ENCODE measurements at places on chromosomes 7 and 10.
A peak's percentile ranks its signal among the peaks of the same experiment; 100 is the strongest.

DNA sequence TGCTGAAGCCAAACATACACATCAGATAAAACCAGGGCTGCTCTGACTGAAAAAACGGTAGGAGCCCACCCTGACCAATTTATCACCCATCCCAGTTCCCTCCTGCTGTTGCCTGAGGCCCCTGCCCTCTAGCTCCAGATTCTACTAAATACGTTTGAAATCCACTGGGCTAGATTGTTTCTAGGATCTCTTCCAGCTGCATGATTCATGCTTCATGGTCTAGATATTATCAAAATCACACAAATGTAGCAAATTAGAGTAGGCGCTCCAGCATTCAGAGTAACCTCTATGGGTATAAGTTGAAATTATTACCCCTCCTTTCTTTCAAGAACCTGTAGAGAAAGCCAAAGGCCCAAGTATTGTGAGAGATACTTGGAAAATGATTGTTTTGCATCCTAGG is 151.2 kb upstream of the FAM13C start:
- DNase-seq, result no peak

- no peak for DNase-seq
Observed at GRCh38 chr7:83305027-83305426, 142.3 kb upstream of the PCLO start.

DNA sequence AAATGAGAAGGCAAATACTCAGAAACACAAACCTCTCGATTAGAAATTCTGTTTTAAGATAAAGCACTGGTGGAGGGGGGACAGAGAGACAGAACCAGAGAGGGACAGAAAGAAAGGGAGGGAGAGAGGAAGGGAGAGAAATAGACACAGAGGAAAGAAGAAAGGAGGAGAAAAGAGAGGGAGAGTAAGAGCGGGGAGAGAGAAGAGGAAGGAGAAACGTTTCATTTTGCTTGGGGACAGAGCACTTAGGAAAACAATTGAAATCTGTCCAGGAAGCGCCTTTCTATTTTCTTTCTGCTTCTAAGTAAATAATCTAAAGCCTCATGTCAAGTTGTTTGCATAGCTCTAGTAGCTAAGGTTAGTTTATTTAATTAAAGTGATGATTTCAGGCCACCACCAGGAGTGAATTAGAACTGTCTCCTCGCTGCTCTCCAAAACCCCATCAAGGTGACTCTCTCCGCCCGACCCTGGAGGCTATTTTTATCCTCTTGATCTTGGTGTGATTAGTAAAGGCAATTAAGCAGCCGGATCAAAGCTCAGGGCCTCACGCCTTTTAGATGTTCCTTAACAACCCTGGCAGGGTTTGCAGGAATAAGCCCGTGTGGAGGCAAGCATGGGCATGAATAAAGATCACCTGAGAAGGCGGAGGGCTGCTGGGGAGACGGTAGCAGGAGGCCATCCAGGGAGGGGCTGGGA is 73.4 kb upstream of the INSIG1 start:
- no peak for DNase-seq

DNA sequence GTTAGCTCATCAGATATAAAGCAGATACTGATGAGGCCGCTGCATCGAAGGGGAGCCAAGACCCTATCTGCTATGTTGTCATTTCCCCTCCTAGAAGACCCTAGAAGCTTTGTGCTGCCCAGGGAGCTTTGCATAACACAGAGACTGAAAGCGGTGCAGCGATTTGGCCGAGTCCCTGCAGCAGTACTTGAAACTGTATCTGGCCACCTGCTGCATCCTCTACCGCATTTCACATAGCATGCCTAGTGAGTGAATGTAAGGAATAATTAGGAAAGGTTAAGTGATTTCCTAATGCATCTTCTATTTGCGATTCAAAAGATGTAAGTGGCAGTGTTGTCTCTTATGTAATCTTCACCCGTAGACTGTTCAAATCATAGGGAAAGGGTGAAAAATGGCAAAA is 106.7 kb downstream of the LRMDA start:
- DNase-seq, result no peak

GRCh38 chr10:126433351-126433750 is 45.1 kb upstream of the ADAM12 start:
- no peak for DNase-seq

GRCh38 chr7:151232917-151233701 is 826 bp downstream of the CHPF2 start:
- DNase-seq, result peak; percentile 68

DNA sequence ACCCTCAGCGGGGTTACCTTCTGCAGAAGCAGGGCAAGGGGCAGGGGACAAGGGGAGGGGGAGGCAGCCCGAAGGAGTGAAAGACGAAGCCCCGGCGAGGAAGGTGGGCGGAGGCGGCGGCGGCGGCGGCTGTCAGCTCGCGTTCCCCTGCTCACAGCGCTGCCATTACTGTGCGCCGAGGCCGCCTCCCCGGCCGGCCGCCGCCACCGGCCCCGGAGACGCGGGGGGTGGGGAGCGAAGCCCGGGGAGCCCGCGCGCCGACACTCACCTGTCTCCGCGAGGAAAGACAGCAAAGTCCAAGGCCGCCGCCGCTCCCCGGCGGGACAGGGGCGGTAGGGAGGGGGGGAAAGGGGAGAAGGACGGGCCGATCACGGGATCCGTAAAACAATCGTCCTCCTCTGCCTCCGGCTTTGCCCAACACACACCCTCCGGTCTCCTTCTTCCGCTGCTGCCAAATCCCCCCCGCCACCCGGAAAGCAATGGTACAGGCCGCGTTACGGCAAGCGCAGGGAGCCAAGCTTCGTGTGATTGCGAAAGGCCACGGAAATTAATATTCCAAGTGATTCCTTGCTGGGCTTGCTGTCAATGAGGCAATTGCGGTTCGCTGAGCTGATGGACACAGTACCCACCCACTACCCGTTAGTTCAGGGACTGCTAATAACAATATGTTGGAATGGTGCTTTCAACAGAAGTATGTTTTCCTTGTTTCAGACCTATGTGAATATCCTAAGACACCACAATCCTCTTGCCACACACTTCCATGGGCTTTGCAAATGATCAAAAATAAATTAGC is at the start of gene CUL2:
CUL2 (minus strand) TSS at position 180 of the 793 bp plus-strand sequence. CDS start 19,024 bp downstream, outside the sequence.
- DNase-seq, result peak; percentile 90

DNA sequence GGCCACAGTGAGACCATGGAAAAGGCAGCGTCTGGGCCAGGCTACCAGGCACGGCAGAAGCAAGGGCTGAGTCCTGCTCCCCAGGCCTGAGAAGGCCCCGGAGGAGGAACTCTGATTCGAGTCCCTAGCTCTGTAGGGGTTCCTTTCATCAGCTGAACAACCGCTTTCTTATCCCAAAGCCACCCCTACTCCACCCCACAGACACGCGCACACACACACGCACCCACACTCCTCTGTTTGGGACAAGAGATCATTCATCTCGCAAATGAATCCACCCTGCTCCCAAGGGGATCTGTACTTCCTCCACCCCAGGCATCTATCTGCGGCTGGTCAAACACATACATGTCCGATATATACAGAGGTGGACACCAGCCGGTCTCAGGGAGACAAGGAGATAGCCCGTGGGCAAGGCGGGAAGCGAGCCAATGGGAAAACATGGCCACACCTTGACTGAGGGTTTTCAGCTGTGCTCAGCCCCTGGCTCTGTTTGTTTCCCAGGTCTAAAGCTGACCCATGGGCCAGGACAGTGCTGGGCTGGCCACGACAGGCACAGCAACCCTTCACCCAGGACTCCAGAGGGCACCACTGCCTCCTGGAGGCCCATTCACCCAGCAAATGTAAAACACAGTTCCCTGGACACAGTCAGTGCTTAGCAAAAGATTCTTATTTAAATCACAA is 7.3 kb downstream of the ZCCHC24 start:
- DNase-seq, result peak; percentile 6

- no peak for DNase-seq
Observed at GRCh38 chr7:2399848-2400587, 3.4 kb upstream of the CHST12 start.

GRCh38 chr10:17229717-17229966 is 1.6 kb downstream of the VIM start:
- no peak for DNase-seq

- DNase-seq, result no peak
Observed at GRCh38 chr10:109327266-109327665, 596.0 kb downstream of the XPNPEP1 start.
